ENCODE measurements at places on chromosomes 16 and 17.
A peak's percentile ranks its signal among the peaks of the same experiment; 100 is the strongest.

GRCh38 chr16:47198180-47198575 is 54.4 kb upstream of the NETO2 start:
- no peak for DNase-seq

- no peak for DNase-seq
Observed at GRCh38 chr16:23966597-23967394, 131.0 kb downstream of the PRKCB start.

DNA sequence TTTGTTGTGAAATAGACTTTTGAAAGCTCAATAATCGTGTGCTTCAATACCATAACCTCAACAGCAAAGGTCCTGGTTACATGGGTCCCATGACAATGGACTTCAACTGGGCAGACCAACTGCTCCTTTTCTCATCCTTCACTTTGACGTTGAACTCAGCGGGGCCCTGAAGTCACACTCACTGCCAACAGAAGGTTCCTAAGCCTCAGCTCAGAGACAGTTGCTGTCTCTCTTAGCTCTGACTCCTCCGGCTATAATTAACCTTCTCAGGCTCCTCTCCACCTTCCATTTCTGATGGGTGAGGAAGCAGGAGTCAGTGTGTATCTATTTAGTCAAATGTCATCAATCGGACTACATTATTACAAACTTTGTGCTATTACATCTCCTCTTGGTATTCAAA is 23.8 kb downstream of the MPP3 start:
- no peak for DNase-seq

DNA sequence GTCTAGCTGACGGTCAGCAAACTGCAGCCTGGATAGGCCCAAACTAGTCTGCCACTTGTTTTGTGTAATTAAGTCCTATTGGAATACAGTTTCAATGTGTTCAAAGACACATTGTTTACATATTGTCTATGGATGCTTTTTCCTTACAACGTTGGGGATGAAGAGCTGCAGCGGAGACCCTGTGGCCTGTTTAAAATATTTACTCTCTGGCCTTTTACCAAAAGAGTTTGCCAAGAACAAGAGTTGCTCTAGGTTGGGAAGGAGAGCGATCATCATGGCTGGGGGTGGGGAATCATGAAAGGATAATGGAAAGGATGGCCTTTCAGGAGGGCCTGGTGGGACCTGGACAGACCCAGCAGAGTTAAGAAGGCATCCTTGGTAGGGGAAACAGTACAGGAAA is 274.9 kb upstream of the ZFHX3 start:
- no peak for DNase-seq

DNA sequence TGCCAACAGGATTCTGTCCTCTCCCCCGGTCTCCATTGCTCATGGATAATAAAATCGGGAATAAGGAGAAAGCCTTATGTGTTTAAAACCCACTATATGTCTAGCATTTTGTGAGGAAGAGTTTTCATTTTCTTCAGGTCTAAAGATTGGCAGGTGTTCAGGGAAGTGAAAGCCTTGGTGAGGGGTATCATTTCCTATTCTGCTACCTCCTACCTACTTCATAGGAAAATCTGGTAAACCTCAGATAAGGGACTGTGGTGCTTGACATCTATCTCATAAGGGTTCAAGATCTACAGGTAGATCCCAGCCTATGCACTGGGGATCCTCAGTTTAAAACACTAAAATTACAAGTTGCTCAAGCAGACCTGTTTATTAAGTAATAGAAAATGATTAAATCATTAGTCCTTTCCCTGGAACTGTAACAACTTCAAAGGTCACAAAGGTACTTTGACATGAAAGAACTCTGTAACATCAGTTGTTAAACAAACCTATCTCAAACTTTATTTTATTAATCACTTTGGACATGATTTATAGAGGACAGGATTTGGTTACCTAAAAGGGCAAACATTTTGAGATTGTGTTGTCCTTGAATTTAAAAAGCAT is 6.5 kb downstream of the MOSMO start:
- no peak for DNase-seq

GRCh38 chr16:55338646-55339045 is 14.6 kb downstream of the IRX6 start:
- DNase-seq = no peak

GRCh38 chr16:49913720-49914119 is 57.8 kb upstream of the ZNF423 start:
- DNase-seq = no peak

DNA sequence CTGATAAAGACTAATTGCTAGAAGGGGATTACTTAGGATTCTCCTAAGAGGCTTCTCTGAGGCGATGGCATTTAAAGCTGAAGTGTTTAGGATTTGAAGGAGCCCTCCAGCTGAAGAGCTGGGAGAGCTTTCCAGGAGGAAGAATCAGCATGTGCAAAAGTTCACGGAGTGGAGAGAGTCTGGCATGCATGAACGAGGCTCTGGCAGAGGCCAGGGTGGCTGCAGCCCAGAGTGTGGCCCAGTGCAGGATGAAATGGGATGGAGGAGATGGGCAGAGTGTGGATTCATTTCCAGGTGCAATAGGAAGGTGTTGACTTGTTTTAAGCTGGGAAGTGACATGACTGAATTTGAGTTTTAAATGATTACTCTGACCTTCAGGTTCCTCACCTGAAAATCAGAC is 249.0 kb upstream of the CCL2 start:
- DNase-seq = no peak

DNA sequence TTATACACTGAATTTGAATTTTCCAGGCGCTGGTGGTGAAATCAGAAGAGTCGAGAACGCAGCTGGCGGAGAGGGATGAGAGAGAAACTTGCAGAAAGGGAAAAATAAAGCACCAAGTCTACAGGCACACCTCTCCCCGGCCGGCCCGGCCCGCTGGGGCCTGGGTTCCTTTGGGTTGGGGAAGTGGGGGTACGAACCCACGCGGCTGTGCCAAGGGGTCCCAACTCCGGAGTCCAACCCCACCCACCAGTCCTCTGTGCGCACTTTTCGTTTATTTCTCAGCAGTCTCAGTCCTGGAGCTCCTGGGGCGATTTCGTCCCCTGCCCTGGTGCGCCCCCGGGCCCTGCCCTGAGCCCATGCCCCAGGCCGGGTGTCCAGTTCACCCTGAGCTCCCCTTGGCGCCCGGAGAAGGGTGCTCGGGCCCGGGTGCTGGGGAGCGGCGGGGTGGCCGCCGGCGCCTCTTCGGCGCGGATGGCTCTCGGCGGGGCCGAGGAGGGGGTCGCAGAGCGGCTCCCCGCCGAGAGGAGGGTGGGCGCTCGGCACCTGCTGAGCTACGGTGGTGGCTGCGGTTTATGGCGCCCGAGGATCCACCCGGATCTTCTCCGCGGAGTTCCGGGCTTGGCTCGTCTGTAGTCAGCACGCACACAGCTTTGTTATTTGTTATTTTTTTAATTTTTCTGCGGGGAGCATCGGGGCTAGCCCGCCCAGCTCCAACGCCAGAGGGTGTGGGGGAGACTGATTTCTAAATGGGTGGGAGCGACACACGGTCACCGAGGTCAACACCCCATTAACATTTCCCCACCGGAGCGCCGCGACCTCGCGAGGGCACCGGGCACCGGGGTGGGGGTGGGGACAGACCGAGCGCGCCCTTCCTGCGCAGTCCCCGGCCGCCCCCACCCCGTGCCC is 15.7 kb upstream of the CBX8 start:
- DNase-seq = no peak

- DNase-seq = no peak
Observed at GRCh38 chr16:88476817-88477397, 23.8 kb downstream of the ZFPM1 start.

DNA sequence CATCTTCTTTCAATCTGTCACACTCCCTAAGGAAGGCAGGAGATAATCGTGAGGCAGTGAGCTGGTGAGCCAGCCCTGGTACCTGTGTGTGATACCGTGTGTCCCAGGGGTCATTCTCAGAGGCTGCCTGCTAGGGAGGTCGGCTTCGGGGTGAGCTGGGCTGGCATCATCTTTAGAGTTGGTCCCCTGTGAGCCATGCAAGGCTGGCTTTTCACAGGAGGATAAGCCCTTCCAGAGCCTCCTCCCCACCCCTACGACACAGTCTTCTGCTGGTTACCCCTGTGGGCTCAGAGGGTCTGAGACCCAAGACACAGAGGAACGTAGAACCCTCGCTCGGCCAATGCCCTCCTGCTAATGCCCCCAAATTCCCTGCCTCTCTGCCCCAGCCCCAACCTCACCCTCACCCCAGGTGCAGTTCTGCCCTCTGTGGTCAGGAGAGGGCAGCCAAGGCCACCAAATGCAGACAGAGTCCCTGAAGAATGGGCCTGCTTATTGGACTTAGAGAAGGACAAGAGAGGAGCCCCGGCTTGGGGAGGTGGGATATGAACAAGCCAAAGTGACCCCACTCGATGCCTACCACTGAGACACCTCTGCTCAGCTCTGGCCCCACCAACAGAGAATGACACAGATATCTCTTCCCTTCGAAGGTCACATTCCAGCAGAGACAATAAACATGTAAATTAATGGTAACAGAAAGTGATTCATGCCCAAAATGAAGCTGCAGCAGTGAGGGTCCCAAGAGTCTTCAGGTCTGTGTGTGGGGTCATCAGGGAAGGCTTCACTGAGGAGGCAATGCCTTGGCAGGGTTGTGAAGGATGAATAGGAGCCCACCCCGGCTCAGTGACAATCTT is 80.8 kb upstream of the CCL1 start:
- DNase-seq = no peak

GRCh38 chr17:77769762-77770161 is 188.7 kb upstream of the TNRC6C start:
- DNase-seq = no peak

GRCh38 chr17:44736551-44737240 is 22.1 kb upstream of the ADAM11 start:
- no peak for DNase-seq

DNA sequence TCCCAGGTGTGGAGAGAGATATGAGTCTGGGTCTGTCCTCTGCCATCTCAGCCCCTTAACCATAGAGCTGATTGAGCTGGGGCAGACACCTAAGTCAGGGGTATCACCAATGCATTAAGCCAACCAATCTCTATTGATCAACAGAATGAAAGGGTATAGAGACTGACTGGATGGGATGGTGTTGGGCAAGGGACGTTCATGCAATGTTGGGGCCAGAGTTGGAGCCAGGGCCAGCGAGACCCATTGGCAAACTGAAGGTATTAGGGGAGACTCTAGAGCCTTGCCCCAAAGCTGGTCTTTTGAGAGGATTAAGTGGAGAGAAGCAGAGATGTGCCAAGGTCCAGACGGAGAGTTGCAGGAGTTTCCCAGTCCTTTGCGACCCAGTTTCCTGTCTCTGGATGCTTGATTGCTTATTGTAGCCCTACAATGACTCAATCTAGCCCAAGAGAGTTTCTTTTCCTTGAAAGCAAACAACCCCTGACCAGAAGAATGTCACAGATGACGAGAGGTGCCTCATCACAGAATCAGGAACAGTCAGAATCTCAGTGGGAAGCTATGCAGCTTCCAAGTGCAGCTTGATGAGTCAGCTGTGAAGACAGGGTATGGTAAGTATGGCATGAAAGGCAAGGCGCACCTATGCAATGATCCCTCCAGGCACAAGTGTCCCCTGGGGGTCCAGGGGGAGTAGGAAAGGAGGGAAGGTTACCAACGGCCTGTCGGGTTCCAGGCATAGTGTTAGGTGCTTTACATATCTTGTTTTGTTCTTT is 137.2 kb downstream of the UTP18 start:
- peak; percentile 40 for DNase-seq

DNA sequence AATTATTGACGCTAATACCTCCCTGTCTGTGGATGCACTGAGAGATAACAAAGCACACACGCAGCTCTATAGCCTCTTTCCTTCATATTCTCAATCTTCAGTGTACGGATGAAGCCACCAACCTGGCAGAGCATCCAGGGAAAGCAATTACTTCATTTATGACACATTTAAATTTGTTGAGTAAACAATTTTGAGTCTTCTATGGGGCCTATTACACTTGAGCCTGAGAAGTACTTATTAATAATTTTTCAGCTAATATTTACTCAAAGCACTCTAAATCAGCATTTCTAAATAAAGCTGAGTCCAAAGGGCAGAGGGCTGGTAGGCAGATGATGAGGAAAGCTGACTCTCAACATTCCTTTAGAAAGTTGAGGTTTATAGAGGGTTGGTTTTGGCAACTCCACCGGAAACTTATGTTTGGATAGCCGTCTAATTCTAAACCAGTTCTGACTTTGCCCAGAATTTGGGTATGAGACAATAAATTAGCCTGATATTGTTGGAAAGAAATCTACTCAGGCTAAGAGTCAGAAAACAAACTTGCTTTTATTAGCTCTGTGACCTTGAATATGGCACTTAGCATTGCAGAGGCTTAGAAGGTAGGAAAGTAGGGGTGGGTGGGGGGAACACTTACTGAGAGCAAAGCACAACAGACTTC is 643.5 kb downstream of the CDH11 start:
- peak; percentile 2 for DNase-seq

DNA sequence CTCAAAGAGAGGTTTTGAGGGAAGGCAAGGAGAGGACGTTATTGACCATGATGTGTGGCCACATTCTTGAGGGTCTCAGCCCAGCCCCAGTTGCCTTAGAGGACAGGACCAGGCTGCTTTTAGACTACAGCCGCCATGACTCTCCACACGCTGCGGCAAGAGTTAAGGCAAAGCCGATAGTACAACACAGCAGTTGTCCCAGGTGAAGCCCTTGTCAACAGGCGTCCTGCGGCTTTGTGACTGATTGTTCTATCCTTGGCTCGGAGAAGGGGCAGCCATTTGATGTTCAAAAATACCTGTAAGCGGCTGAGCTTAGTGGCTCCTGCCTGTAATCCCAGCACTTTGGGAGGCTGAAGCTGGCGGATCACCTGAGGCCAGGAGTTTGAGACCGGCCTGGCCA is 28.8 kb downstream of the TMEM92 start:
- no peak for DNase-seq

- no peak for DNase-seq
Observed at GRCh38 chr17:14959106-14959648, 305.9 kb downstream of the PMP22 start.

DNA sequence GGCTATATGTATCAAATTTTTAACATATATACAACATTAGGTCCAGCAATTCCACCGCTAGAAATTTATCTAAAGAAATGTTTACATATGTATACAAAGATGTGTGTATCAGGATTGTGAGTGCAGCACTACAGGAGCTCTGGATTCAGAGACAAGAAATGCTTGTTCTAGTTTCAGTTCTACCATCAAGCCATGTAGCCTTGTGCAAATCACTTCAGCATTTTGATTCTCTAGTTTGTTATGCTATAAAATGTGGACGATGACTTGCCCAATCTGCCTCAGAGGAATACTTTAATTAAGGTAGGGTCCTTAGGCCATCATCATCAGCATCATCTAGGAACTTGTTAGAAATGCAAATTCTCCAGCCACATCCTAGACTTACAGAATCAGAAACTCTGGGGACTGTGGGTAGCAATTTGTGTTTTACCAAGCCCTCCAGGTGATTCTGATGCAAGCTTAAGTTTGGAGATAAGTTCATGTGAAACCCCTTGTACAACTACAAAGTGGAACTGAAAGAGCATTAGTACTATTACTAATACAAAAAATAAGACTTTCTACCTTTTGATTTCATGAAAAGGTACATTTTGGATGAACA is 131.2 kb upstream of the CORO6 start:
- DNase-seq = no peak

DNA sequence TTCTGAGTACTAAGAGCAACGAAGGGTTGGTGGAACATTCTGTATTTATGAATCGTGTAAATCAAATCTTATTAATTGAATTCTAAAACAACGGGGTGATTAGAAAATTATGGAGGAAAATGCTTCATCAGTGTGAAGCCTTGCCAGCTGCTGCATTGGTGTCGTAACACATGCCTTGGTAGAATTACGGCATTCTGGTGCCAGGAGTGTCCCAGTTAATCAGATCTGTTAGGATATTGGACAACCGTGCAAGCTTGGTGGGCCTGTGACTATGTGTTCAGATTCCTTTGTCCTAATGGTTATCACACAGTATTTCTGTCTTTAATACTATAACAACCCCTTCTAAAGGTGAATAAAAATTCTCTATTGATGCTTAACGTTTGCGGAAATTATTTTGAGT is 44.2 kb upstream of the TANC2 start:
- DNase-seq = no peak

Measured in HS-5 (cell line).